ENCODE measurements at places on chromosomes 6 and 20.
A peak's percentile ranks its signal among the peaks of the same experiment; 100 is the strongest.

- peak; percentile 45 for DNase-seq
Observed at GRCh38 chr20:37901654-37902503, 1.0 kb upstream of the VSTM2L start.

DNA sequence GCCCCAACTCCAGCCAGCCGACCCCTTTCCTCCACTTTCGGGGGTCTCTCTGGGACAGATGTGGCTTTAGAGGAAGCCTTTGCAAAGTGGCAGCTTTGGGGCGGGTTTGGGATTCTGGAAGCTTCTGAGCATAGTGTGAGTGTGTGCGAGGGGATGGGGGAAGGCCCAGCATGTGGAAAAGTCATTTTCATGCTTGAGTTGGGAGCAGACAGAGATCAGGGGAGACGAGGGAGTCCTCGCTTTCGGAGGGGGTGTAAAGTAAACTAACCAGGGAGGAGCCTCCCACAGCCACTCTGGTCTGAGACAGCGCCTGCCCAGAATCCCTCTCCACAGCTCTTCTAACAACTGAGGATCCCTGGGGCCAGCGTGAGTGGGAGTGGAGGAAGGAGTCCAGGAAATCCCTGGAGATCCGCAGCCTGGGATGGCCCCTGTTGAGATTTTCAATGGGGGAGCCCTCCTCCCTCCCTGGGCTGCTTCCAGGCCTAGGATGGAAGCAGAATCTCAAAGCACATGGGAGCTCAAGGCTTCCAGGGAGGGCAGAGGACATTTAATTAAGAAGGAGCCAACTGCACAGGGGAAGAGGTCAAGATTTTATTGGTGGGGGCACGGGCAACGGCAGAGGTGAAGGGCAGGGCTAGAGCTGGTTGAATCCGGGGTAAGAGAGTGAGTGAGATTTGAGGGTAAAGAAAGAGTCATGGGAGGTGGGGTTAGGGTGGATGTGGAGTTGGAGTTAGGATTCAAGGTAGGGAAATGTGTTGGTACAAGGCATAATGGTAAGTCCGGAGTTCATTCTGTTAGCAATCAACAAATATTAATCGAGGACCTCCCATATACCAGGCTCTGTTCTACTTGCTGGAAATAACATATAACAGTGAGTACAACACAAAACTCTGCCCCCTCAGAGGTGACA, 102.3 kb upstream of the FOXP4 start:
- DNase-seq, result no peak

GRCh38 chr20:49290608-49291191, 12.8 kb upstream of the ZNFX1 start:
- DNase-seq, result no peak

DNA sequence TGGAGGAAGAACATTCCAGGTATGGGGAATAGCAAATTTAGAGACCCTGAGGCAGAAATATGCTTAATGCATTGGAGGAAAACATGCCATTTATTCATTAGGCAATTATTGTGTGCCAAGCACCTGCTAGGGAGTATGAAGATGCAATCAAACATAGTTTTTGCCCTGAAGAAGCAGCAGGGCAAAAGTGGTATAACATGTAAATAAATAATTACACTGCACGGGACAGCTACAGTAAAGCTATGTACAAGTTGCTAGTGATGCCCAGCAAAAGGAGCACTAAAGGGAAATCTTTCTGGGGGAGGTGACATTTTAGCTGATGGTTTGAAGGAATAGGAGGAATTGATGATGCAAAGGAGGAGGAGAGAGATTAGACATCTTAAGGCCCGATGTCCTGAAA, 624 bp upstream of the TJAP1 start:
- peak; percentile 62 for DNase-seq

DNA sequence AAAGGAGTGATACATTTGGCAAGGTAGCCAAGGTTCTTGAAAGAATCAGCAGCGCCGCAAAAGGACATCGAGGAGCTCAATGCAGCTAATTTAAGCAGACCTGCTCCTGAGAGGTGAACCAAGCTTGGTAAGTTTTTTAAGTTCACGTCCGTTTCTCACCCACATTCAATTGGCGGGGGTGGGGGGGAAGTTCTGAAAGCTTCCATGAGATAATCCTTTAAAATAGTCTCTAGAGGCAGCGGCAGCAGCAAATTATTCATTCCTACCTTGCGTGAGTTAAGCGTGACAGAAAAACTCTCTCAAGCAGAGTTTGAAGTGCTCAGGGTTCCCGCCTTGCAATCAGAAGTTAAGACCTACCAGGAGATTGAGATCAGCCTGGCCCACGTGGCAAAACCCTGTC, 97.3 kb upstream of the NHSL1 start:
- no peak for DNase-seq

- no peak for DNase-seq
Observed at GRCh38 chr6:154445417-154445816, 65.1 kb downstream of the CNKSR3 start.

DNA sequence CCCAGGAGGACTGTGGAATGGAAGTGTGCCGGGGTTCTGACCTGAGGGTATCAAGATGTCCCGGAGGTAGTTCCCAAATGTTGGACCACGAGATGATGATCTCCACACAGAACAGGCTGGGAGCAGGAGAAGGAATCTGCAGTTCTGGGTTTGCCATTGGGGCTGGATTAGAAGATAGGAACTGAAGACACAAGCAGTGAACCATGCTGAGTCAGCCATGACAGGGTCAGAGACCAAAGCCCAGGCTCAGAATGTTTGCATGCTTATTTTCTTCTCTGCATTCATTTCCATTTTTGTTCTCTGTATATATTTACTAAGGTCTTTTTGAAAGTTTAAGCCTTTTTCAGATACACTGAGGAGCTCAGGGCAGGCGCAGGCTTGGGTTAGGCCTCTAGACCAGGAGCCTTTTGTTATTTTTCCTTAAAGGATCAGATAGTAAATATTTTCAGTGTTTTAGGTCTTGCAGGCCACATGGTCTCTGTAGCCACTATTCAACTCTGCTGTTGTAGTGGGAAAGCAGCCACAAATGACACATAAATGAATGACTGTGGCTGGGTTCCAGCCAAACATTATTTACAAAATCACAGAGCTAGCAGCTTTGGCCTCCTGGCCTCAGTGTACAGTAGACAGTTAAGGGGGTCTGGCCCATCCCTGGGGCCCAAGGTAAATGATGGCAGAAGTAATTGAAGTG, 28.5 kb downstream of the SLC35D3 start:
- no peak for DNase-seq

- DNase-seq, result no peak
Observed at GRCh38 chr6:117352466-117353081, 73.2 kb downstream of the ROS1 start.

- no peak for DNase-seq
Observed at GRCh38 chr6:33175436-33176069, 16.7 kb downstream of the COL11A2 start.

DNA sequence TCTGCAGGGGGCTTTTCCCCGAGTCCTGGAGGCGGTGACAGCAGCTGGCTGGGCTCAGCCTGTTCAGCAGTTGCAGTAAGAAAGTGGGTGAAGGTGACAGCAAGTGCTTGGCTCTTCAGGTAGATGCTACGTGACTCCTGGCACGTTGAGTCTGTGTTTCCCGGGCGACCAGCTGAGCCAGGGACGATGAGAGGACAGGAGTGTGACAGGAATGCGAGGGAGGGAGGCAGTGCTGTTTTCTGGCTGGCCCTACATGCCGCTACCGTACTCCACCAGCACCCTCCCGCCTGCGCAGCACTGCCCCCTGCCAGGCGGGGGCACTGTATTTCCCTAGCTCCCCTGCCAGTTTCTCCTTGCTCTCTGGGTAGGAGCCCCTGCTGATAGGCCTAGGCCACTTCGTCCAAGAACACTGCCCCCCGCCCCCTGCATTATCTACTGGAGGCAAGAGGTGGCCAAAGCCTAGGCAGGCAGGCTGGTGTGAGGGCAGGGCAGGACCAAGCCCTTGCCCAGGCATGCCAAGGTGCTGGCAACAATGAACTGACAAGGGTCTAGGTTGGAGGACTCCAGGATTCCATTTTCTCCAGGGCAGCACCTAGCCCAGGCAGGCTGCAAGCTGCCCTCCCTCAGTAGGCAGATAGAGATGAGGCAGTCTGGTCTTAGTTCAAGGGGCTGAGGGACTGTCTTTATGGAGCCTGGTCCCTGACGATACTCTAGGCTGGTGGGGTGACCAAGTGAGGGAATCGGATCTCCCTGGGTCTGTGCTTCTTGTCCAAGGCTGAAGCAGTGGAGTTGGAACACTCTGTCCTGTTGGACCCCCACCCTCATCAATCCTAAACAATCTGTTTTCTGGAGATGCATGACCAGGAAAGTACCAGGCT, 19.2 kb downstream of the MRPS18A start:
- peak; percentile 81 for DNase-seq

DNA sequence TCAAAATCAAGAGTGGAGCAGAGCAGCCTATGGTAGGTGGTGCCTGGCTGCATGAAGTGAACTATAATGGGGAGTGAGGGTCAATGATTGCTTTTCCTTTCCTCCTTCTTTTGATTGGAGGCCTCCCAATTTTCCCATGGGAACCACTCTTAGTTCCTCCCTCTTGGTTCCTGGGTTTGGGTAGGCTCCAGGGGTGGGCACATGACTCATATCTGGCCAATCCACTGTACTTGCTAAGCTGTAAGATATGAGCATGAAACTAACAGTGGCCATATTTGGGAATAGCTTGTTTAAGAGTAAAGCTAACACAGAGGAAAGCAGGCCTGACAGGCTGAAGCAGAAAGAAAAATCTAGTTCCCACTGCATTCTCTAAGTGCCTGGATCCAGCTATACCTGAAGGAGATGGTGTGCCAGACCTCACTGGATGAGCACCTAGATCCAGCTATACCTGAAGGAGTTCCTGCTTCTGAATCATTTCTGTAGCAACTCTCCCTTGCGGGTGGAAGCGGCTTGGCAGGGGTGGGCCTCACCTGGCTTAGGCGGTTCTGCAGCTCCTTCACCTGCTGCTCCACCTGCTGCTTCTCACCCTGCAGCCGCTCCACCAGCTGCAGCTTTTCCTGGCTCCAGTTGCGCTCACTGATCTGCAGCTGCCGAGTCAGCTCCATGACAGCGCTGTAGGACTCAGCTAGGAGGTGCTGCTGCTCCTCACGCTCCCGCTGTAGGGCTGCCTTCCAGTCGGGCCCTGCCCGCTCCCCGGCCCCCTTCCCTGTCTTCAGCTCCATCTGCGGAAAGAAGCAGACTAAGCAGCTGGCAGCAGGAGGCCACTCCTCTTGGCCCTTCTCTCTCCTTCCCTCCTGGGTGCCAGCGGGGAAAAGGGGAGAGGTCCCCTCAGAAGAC, 29.0 kb upstream of the DSN1 start:
- DNase-seq, result no peak

DNA sequence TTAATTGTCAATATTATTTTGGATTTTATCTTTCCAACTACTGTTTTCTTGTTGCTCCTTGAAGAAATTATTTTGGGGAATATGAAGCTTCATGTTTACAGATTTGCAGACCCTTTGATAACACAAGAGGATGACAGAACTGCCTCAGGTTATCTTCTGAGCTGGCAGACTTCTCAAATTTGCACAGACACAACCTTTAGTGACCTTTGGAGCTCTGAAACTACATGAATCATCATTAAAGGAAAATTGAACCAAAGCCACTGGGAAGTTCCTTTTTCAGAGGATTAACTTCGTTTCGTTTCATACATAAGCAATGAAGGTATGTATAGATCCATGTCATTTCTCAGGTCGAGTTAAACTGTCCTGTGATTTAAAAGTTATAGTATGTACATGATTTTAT, 85.9 kb downstream of the FBXO5 start:
- no peak for DNase-seq

GRCh38 chr6:14888575-14889000, 357.3 kb upstream of the JARID2 start:
- no peak for DNase-seq

- no peak for DNase-seq
Observed at GRCh38 chr20:12594410-12595088, 414.2 kb upstream of the SPTLC3 start.

- peak; percentile 67 for DNase-seq
Observed at GRCh38 chr6:77368660-77369313, 94.5 kb downstream of the HTR1B start.

DNA sequence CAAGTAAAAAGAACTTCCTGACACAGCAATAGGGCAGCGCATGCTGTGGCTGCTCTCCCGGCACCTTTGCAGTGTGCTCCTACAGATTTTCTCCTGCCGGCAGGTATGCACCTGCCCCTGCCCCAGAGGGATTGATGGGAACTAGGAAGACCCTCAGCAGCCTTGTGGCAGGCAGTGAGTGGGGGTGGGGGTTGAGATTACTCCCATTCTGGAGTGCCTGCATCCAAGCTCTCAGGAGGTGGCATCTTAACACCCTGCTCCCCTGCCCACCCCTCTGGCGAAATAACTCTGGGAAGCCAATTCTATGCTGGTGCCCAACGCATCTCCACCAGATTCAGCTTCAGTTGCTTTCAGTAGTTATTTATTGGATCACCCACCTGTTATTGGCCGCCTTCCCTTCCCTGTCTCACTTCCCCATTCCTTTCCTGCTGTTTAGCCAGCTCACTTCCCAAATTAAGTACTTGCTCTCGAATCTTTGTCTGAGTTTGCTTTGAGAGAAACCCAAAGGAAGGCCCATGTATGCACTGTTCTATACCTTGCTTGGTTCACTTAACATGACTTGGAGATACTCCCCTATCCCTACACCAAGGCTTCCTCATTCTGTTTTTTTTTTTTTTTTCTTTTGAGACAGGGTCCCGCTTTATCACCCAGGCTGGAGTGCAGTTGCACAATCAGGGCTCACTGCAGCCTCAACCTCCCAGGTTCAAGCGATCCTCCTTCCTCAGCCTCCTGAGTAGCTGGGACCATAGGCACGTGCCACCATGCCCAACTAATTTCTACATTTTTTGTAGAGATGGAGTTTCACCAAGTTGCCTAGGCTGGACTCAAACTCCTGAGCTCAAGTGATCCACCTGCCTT, 29.3 kb upstream of the SLC23A2 start:
- DNase-seq, result no peak

- no peak for DNase-seq
Observed at GRCh38 chr6:107572886-107573285, 83.0 kb downstream of the SOBP start.

DNA sequence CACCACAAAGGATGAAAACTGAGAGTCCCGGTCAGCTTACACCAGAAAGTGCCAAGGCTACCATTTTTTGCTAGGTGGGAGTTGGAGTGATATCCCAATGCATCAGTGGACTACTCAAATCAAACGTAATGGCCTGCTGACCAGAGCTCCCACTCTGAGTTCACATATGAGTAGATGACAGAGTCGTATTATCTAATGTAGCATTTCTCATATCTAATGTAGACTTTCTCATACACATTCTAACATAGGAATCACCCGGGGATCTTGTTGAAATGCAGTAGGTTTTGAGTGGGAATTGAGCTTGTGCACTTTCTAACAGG, 38.4 kb upstream of the FUCA2 start:
- DNase-seq, result no peak

- DNase-seq, result no peak
Observed at GRCh38 chr6:26230351-26230750, 134.6 kb upstream of the BTN3A2 start.

GRCh38 chr6:91485047-91485446, 898.2 kb upstream of the MAP3K7 start:
- DNase-seq, result no peak

DNA sequence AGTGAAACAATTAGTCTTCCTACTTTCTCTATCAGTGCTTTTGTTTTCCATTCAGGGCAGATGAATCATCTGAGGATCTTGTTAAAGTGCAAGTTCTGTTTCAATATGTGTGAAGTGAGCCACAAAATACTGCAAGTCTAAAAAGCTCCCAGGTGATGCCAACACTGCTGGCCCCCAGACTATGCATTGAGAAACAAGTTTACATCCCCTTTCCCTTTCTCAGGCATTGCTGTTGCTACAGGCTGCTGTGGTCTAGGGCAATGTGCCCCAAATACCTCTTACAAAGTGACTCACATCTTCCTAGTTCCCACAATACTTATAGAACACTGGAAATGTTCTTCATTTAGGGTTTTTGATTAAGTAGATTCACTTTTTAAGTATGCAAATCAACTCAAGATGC, 31.8 kb downstream of the ABRACL start:
- DNase-seq, result no peak
